ENCODE measurements at places on chromosomes 6 and 20.

- DNase-seq, result no peak
Observed at GRCh38 chr6:164854526-164854925, 454.9 kb downstream of the C6orf118 start.

DNA sequence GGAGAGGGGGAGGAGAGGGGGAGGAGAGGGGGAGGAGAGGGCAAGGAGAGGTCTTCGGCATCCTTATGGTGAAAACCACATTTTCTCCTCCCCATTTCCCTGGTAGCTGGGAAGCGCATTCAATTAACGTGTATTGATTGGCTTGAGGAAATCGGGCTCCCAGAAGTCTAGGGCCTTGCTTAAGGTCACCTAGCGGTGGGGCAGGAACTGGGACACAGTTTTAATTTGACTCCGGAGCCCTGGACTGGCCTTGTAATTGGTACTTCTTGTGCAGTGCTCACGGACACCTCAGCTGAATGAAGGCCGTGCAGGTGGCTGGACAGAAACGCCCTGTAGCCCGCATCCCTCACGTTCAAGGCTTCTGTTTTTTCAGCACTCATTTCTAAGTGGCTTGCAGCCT lies 42.8 kb downstream of the CTCFL start:
- no peak for DNase-seq

- DNase-seq, result no peak
Observed at GRCh38 chr6:44179072-44179536, 20.5 kb downstream of the CAPN11 start.

DNA sequence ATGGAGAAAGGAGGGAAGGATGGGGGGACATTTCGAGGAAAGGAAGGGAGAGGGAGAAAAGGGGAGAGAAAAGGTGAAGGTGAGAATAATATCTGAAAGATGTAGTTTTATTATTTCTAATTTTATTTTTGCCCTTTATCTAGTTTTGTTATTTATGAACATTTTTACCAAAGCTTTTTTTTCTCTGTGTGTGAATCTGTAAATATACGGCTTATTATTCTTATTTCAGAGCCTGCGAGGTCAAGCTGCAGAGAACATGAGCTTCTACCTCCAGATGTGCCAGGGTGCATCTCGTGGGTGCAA lies 35.0 kb downstream of the HLA-A start:
- no peak for DNase-seq

GRCh38 chr6:119544325-119545175 lies 195.0 kb upstream of the MAN1A1 start:
- no peak for DNase-seq

DNA sequence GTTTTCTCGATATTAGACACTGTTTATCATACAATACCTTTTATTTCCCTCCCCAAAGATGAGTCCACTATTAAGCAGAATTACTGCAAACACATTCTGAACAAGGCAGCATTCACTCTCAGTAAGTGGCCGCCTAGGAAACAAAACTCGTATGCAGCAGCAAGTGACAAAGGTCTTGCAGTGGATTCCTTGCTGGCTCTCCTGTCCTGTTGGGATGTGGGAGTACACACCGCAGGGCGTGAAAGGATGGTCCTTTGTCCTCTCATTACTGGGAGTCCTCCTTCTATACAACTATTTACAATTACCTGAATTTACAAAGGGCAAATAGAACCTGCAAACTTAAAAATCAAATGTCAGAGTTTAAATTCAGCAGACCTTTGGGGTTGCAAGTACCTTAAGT lies 16.1 kb downstream of the CTCFL start:
- no peak for DNase-seq

- no peak for DNase-seq
Observed at GRCh38 chr6:158669145-158670035, 19.5 kb downstream of the SYTL3 start.

- no peak for DNase-seq
Observed at GRCh38 chr6:485655-486170, 94.2 kb downstream of the IRF4 start.

DNA sequence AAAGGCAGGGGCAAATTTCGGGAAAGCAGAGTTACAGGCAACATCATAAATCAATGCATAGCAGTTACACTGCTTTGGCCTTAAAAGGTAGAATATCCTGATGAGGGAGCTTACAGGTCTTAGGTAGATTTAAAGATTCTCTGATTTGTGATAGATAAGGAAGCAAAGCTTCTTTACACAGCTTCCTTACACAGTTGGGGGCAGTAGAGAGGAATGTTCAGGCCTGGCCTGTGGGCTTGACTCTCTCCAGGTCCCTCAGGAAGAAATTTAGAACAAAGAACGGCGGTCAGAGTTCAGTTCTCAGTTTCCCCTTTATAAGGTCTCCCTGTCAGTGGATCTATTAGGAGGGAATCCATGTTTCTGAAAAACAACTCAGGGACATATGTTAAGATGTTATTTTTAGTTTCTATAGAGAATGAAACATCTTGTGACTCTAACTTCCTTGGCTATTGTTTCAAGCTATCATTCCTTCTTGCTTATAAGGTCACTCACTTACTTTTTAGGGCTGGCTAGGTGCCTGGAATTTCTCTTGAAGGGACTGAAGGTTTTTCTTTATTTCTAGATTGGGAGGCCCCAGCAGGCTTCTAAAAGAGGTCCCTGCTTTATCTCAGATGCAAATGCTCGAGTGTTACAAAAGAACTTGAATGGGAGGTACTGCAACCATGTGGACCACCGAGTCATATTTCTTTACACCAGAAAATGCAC lies 11.8 kb downstream of the HLA-B start:
- DNase-seq, result no peak

DNA sequence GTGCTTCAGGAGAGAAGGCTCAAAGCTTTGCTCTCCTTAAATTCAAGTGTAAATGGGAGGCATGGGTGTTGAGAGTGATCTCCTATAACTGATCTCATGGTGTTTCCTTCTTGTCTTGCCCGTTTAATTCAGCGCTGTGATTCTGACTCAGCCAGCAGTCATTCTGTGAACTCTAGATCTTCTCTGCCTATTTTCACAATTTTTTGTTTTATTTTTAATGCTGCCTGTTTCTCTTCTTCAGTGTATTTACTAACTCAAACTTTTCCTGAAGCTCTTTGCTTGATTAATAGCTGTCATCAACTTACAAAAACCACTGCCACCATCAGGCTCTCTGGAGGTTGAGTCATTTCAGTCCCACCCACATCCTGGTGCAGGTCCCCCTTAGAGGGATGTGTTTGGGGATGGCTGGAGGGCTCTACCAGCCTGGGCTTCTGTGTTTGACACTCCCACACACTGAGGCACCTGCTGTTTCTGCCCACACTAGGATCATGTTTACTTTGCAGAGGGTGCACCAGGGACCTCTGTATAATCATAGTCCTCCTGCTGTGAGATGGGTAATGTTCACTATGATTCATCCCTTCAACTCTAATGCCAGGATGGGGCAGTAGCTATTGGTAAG lies 94.0 kb downstream of the SHLD1 start:
- DNase-seq, result peak; percentile 80
